ENCODE measurements at places on chromosomes 6 and 20. TPM values are rescaled to one million over a fixed set of nuclear protein-coding genes. Genes with fewer than 3 reads are reported as not detected.

- no peak for DNase-seq
Observed at GRCh38 chr6:25330796-25331685, 51.9 kb downstream of the CARMIL1 start.

DNA sequence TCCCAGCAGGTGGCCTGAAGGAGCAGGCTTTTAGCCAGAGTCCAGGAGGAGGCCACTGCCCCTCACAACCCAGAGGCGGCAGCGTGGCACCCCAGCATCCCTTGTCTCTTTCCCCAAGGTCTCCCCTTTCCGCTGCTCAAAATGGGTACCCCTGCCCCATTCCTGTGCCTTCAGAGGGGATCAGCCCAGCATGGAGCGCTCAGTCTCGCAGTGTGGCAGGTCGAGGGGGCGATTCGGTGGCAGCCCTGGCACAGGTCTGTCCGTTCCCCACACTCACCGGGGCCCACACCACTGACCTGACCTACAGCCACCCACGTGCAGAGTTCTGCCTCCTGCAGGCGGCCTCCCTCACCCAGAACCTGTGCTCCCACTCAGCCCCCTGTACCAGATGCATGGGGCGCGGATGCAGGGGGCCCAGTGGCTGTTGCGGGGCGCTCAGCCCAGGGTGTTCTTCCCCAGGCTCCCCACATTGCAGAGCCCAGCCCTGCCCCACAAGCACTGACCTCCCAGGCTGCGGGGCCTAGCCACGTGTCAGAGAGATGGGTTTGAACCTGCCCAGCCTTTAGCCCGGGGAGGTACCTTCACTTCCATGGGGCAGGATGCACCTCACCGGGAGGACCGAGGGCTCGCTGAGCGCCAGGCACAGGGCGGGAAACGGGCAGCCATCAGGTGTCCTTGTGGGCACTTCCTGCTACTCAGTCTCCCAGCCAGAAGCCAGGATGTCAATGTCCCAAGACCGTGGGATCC, 41.8 kb downstream of the DSTN start:
- DNase-seq = peak; percentile 84

- no peak for DNase-seq
Observed at GRCh38 chr6:141398949-141399348, 733.8 kb upstream of the GJE1 start.

GRCh38 chr6:125208625-125209249, 55.2 kb downstream of the TPD52L1 start:
- DNase-seq = no peak

GRCh38 chr6:87806099-87806498, 104.1 kb upstream of the AKIRIN2 start:
- DNase-seq = no peak

DNA sequence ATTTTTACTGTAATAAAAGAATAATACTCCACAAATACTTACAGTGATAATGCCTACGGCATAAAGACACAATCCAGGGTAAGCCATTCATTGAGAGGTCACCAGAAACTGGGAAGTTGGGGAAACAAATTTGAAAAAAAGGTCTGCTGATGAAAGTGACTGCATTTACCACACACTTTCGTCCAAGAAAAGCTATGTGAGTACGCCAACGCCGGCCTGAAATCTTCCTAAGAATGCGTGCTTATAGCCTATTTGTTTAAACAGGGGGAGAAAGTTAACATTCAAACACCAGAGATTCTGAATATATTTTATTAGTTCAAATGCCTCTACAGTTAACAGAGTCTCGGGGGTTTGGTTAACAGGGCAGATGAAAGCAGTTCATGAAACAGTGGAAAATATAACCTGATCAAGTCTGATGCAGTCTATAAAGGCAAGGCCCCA, 657 bp upstream of the LTV1 start:
- DNase-seq = no peak

- DNase-seq = no peak
Observed at GRCh38 chr20:54355631-54356280, 119.6 kb upstream of the DOK5 start.

GRCh38 chr6:72689107-72689954, 67.5 kb downstream of the KCNQ5 start:
- no peak for DNase-seq

GRCh38 chr6:48624631-48625030, 513.6 kb upstream of the PTCHD4 start:
- no peak for DNase-seq

DNA sequence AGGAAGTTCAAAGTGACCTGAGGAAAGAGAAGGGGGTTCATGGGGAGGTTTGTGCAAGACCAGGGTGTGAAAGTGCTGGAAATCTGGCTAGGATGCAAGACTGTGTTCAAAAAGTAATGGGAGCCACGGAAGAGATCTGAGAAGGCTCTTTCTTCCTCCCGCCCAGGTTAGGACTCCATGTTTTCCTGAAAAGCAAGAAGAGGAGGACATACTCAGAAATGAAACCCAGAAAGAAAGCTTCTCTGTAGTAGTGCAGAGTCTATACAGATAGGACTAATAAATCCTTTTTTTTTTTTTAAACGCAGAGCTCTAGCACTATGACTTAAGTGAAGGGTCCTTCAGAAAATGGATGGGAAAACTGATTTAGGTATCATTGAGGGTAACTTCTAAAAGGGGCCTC, 3.2 kb upstream of the DDO start:
- DNase-seq = no peak

DNA sequence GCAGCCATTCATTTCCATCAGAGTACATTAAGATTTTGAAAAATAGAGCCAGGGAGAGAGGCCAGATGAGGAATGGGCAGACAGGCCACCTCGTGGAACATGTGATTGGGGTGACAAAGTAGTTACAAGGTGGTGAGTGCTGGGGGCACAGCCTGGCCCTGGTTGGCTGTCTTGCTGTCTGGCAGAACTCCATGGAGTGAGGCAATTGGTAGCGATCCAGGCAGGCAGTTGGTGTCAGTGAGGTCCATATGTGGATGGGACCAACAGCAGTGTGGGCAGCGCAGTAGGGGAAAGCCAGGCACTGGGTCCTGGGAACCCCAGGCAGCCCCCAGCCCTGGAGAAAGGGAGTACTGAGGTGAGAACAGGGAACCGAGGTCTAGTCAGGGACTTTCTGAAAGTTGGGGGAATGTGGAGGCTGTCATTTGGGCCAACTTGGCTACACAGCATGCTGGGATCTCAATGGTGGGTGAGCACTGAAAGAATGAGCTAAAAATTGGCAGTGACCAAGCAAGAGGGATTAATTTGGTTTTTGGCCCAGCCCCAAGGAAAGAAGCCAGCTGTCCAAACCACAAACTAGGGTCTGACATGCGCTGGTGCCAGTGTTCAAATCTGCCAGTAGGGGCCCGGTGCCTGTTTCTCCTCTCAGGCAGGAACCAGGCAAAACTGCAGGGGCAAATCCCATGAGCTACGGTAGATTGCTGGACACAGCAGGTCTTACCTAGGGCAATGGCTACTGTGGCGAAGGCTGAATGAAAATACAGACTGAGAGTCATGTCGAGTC, 61.4 kb upstream of the E2F3 start:
- no peak for DNase-seq

GRCh38 chr6:142927904-142928303, 17.1 kb downstream of the HIVEP2 start:
- DNase-seq = no peak

- no peak for DNase-seq
Observed at GRCh38 chr6:166629628-166630027, 2.6 kb upstream of the RPS6KA2 start.

- DNase-seq = peak; percentile 95
Observed at GRCh38 chr6:56843476-56844349, 111.2 kb upstream of the BEND6 start.

DNA sequence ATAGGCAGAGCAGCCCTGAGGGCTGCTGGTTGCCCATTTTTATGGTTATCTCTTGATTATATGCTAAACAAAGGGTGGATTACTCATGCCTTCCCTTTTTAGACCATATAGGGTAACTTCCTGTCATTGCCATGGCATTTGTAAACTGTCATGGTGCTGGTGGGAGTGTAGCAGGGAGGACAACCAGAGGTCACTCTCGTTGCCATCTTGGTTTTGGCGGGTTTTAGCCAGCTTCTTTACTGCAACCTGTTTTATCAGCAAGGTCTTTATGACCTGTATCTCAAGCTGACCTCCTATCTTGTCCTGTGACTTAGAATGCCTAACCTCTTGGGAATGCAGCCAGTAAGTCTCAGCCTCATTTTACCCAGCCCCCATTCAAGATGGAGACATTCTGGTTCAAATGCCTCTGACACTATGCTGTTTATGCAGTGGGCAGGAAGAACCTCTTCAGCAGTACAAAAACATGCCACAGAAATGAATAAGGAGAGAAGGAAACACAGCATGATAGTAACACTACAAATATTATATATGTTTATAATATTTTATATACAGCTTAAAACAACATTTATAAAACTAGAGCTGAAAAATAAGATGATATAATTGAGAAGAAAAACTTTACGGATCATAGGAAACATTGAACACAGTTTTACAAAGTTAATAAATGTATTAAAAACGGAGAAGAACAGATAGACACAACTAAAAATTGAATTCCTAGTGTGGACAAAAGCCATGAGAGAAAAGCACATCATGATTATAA, 58.9 kb upstream of the SAMD5 start:
- DNase-seq = no peak

DNA sequence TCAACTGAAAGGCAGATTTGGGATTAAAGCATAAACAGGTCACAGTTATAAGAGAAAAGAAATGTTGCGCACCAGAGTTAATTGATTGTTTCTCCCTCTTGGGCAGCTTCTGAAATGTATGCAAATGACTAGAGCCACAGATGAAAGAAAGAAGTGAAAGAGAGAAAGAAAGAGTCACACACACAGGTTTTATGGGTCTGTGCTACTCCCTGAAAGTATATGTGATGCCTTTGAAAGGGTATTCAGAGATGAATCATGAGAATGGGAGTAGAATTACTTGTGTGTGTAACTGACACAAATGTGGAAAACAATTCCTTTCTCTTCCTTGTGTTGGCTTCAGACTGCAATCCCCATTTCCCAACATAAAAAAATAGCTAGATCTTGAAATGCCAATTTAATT, 196.9 kb downstream of the FOXA2 start:
- no peak for DNase-seq

The OVOL2 gene
- total RNA-seq = not detected

The PLN gene
- not detected for total RNA-seq

The ZNF831 gene
- not detected for total RNA-seq

The SLC26A8 gene
- not detected for total RNA-seq

The BCAS4 gene
- 4.2 TPM for total RNA-seq

The TINAG gene
- not detected for total RNA-seq

The NNAT gene
- 14.9 TPM for total RNA-seq

The CD40 gene
- total RNA-seq = 1.6 TPM

The IP6K3 gene
- 3.0 TPM for total RNA-seq

The SOX18 gene
- 1.2 TPM for total RNA-seq

The LMBRD1 gene
- total RNA-seq = 40.7 TPM

The ADGRF1 gene
- total RNA-seq = not detected

All from osteocyte (in vitro differentiated cells).